ENCODE measurements at places on chromosomes 3 and 15.

DNA sequence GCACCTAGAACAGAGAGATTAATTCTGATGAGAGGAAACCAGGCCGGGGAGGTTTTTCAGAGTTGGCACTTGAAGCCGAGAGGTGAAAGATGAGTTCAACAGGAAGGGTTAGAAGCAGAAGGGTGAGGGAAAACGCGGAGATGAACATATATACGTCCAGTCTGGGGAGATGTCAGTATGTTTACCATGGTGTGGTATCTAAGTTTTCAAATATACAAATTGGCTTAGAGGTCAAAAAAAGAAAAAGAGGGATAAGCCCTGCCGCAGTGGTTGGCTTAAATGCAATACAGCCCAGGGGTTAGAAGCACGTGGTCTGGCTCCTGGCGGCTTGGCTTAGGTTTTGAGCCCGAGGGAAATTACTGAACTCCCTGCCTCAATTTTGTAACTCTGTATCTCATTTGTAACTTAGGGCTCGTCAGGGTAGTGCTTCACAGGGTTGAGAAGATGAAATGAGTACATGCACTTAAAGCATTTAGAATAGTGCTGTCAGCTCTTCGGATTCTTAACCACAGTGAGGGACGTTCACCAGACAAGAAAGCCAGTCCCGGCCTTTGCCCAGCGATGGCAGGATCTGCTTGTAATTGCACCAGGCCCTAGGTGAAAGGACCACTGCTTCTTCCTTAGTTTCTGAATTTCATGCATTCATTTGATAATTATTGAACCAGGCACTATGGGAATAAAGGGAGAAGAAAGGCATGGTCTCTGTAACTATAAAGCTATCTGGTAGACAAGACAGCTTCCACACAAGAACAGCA lies 6.4 kb downstream of the HES1 start:
- DNase-seq: no peak

DNA sequence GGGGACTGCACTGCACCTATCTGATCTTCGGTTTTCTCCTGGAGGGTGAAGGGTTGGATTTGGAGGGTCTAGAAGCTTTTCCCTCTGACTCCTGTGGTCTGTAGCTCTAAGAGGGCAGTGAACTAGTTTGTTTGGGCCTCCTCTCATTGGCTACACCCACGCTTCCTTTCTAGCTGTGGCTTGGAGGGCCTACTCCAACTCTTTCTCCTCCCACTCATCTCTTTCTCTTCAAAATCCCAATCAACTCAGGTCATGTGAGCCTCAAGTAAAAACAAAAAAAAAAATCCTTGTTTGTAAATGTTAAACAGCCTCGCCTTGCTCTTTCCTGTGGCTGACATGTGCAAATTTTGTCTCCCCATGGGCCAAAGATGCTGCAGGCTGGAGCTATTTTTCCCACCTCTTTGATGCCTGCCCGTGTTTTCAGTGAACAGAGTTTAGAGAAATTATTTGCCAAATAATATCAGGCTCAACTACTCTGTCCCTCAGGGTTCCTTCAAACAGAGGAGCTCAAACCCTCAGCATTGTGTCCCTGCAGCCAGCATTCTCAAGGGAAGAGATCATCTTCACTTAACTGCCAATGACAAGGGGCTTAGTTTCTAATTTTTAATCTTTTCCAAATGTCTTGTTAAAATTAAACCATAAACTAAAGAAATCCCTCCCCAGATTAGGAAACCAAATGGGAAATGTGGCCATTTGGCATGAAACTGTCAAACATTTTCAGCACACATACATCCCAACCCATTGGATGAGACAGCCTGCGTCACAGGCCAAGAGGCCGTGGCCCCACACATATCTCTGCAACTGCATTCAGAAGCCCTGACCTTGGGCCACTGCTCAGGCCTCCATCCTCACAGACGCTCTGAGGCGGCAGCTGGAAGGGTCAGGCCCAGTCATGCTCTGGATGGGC lies 114.8 kb upstream of the THBS1 start:
- no peak for DNase-seq

DNA sequence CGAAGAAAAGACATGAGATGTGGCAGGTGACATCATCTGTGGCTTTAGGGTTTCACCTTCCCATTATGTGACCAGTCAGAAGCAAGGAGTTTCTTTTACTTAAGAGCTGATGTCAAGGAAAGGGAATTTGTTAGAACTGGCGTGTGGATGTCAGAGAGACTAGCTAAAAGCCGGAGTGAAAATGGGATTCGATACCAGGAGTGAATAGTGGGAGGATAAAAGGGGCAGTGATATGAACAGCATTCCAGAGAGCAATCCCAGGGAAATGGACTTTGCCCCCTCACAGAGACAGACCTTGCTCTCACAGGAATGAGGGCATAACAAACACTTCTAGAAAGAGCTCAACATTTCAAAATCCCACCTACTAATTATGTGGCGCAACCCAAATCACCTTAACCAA lies 5.9 kb upstream of the FMN1 start:
- DNase-seq: no peak

- no peak for DNase-seq
Observed at GRCh38 chr3:46110701-46111493, 83.6 kb upstream of the XCR1 start.

DNA sequence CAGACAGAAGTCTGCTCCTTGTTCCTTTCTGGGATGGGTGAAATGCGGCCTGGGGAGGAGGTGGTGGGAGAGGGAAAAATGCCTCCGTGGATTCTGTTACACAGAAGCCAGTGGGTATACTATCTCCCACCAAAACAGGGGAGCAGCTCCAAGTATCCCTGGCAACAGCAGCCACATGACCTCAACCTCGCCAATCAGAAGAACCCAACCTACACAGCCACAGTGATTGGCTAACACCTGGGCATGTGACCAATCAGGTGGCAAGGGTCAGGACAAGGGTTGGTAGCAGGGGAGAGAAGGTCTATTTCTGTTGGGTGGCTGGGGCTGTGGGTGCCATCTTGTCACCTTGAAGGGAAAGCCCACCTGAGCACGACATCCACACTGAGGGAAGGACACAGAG lies 9.1 kb upstream of the ACAD9 start:
- no peak for DNase-seq

DNA sequence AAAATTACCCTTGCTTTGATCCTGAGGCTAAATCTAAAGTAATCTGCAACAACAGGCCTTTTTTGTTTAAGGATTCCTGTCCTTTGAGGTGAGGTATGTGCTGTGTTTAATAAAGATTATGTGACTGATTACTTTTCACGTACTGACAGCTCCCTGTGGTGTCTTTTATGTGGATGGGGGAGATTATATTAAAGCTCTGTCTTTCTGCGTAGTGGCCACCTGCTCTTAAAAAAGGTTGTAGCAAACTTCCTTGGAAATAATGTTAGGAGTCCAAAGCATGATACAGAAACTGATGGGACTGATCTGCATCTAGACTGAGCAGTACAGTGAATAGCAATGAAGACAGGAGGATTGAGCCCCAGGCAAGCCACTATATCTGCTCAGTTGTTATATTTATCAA lies 453.0 kb upstream of the GOLIM4 start:
- no peak for DNase-seq
